ENCODE measurements at places on chromosomes 12 and 14.

DNA sequence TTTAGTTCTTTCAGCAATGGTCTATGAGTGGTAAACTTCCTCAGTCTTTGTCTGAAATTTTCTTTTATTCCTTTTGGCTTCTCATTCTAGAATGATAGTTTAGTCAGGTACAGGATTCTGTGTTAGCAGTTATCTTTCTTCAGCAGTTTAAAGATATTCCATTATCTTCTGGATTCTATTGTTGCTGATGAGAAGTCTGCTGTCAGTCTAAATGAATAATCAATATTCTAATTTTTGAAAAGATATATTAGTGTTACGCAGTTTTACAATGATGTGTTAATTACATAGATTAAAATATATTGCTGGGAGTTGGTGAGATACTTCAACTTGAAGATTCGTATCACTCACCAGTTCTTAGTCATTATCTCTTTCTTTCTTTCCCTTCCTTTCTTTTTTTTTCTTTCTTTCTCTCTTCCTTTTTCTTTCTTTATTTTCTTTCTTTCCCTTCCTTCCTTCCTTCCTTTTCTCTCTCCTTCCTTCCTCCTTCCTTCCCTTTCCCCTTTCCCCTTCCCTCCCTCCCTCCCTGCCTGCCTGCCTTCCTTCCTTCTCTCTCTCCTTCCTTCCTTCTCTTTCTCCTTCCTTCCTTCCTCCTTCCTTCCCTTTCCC lies 17.8 kb downstream of the CACNA1C start:
- DNase-seq = no peak

GRCh38 chr12:98748463-98748862 lies 103.4 kb downstream of the APAF1 start:
- DNase-seq = no peak

GRCh38 chr12:6132496-6132895 lies 8.0 kb upstream of the VWF start:
- no peak for DNase-seq

GRCh38 chr14:104998801-104999200 lies 13.2 kb downstream of the CLBA1 start:
- DNase-seq = no peak

- DNase-seq = no peak
Observed at GRCh38 chr12:123807670-123808069, 45.6 kb downstream of the DNAH10 start.

GRCh38 chr14:96663491-96664067 lies 133.6 kb upstream of the VRK1 start:
- no peak for DNase-seq

- no peak for DNase-seq
Observed at GRCh38 chr14:77007975-77008421, 20.5 kb downstream of the IRF2BPL start.

GRCh38 chr14:68950111-68950510 lies 29.0 kb downstream of the ACTN1 start:
- DNase-seq = no peak

DNA sequence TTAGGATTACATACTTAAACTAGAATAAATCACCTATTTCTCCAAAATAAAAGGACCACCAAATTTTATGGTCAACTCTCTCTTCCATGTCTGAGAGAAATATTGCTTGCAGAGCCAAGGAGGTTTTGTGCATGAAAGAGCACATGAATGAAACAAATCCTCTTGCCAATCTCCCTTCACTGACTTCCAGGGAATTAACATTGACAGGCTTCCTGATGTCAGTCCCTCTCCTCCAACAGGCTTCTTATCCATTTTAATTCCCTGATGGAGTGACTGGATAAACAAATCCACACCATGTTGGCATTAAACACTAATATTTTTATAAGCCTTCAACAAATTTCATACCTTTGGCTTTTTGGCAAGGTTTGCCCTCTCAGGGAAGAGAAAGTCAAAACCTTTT lies 45.3 kb upstream of the CNTN1 start:
- DNase-seq = no peak

DNA sequence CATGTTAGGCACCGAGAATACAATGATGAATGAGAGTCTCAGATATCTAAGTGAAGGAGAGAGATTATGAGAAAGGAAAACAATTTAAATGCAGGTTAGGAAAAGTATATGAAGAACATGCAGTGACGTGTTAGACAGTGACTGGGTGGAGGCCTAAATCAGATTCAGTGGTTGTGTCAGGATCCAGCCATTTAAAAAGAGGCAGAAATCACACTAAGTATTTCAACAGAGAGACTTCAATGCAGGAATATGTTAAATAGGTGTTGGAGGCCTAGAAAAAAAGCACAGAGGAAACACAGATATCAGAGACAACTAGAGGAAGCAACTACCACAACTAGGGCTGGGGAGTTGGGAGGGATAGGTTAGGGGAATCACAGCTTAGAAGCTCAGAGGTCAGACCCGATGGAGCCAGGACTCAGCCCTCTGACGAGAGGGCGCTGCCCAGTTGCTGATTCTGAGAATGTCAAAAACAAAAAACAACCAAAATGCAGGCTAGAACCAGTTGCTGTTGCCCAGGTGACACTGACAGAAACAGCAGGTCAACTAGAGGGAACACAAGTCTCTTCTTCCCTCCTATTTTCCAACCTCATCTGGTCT lies 3.0 kb upstream of the GARIN2 start:
- DNase-seq = no peak

DNA sequence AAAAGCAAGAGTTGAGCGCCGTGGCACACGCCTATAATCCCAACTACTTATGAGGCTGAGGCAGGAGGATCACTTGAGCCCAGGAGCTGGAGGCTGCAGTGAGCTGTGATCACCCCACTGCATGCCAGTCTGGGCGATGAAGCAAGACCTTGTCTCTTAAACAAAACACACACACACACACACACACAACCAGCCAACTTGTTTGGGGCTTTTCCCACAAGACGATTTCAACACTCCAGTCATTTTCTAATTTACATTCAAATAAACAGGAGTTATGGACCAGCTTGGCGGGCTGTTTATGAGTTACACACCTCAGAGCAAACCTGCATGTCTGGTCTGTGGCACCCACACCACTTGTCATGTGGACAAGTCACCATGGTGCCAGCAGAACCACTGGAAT lies 6.7 kb downstream of the GLTP start:
- no peak for DNase-seq

GRCh38 chr14:65817011-65817410 lies 404.5 kb downstream of the FUT8 start:
- DNase-seq = no peak

DNA sequence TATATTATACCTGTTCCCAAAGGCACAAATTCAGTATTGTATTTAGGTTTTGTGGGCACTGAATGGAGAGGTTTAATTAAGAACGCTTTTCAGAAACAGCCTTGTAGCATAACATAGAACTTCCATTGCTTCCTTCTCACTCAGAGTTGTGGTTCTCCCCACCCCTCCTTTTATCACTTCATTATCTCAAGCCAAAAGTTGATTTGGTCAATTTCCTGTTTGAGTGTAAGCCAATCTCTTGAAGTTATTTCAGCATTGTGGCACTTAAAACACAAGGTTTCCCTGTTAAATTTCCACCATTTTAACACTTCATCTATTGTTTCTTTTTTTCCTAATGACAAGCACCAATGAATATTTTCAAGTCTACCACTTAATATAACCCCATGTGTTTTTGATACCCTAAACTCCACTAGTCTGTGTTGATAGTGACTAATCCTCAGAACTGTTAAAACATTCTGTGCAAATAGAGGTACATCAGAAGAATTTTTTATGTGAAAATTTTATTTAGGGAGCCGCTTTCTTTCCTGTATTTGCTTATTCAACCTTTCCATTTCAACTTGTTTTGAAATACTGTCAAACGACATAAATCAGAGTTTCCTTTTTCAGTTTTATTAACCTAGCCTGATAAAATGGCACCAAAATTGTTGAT lies 340.1 kb downstream of the BCAT1 start:
- no peak for DNase-seq

GRCh38 chr12:106269150-106269771 lies 21.4 kb upstream of the CKAP4 start:
- no peak for DNase-seq

DNA sequence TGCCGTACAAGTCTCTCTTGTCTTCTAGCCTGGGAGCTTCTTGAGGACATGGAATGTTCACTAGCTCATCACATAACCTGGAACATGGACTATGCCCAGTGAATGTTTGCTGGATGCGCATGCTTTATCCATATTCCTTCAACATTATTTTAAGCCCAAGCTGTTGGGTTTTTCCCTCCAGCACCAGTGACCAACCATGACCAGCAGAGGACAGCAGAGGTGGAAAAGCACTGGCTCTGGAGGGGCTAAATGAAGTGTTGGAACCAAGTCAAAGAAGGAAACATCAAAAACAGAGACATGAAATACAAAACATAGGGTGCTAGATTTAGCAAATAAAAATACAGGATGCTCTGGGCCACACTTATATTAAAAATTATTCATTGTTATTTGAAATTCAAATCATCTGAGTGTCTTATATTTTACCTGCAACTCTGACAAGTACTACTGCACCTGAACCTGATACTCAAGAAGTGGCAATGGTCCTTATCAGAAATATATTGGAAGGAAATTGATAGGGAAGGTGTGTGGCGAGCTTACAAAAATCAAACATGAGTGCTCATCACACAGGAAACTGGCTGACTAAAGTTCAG lies 23.1 kb upstream of the HELB start:
- no peak for DNase-seq

DNA sequence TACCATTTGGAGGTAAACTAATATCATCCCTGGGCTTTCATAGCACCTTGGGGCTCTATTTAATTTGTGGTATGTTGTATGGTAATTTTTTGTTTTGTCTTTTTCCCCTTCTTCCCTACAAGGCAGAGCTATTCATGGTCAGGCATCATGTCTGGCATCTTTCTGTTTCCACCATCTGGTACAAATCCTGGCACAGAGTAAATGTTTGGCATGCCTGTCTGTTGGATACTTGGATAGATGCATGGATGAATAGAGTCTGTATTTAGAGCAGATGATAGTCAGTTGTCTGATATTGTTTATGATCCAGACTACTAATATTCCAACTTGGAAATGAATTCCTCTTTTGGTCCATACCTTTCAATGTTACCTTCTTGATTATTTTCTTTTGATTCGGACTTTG lies 139.8 kb downstream of the NEDD1 start:
- no peak for DNase-seq

GRCh38 chr12:92971859-92972524 lies 42.9 kb upstream of the EEA1 start:
- DNase-seq = no peak

- no peak for DNase-seq
Observed at GRCh38 chr14:59422069-59422881, 42.9 kb downstream of the GPR135 start.

GRCh38 chr14:58026967-58027366 lies 125.0 kb downstream of the ARMH4 start:
- no peak for DNase-seq

DNA sequence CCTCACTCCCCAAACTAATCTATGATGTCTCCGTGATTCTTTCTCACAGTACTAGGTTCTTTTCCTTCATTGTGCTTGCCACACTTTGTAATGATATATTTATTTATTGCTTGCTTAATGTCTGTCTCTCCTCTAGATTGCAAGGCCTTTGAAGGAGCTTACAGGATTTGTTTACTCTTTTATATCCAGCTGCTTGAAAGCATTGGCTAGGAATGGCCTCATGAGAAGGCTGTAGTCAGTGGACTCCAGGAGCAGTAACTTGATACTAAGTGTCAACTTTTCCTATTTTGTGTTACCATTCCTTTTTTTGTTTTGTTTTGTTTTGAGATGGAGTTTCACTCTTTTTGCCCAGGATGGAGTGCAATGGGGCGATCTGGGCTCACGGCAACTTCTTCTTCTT lies 7.3 kb upstream of the FAM234B start:
- no peak for DNase-seq

DNA sequence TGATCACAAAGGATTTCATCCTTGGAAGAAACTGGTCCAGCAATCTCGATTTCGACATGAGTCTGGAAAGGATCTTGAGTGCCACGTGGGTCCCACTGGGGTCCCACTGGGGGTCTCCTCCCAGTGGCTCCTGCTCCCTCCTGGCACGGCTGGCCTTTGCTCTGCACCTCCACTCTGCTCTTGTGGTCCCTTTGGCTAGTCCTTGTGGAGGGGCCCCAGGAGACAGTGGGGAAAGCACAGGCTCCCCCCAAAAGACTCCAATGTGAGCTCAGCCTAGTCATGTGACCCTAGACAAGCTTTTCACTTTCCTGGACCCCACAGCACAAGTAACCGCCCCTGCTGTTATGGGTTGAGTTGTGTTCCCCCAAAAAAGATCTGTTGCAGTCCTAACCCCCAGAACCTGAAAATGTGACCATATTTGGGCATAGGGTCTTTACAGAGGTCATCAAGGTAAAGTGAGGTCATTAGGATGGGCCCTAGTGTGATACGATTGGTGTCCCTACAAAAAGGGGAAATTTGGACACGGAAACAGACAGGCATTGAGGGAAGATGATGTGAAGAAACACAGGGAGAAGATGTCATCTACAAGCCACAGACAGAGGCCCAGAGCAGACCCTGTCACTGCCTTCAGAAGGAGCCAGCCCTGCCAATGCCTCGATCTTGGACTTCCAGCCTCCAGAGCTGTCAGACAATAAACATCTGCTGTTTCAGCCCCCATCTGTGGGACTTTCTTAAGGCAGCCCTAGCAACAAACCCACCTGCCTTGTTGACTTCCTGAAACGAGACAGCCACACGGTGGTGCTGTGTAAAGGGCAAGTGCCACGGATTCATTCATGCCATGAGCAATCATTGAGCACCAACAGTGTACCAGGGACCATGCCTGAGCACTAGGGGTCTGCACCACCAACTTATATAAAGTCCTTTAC lies 23.8 kb upstream of the PPP2R5C start:
- no peak for DNase-seq

DNA sequence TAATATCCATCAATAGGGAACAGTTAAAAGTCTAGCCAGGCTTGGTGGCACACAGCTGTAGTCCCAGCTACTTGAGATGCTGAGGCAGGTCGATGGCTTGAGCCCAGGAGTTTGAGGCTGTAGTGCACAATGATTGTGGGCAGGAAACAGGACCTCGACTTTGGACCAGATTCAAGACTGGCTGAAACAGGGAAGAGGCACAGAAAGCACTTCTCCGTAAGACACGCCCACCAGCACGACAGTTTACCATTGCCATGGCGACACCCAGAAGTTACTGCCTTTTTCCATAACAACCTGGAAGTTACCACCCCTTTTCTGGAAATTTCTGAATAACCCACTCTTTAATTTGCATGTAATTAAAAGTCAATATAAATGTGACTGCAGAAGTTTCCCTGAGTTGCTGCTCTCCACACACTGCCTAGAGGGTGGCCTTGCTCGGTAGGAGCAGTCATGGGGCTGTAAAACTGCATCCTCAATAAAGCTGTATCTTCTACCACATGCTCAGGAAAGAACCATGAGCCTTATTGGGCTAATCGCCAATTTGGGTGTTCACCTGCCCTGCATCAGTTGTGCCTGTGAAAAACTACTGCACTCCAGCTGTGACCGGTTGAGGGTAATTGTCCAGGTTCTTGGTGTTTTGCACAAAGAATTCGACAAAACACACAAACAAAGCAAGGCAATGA lies 4.6 kb upstream of the LRRC23 start:
- peak; percentile 36 for DNase-seq

- no peak for DNase-seq
Observed at GRCh38 chr14:75531660-75532317, 9.5 kb downstream of the BATF start.

GRCh38 chr14:100105357-100106169 lies 40.3 kb downstream of the EVL start:
- peak; percentile 27 for DNase-seq

Measured in stimulated activated naive CD8-positive, alpha-beta T cell treated with anti-CD3 and anti-CD28 coated beads, Interleukin-15, amount 100 ng/mL, for 72 hours (primary cell).